ENCODE measurements at places on chromosomes 4 and X.

GRCh38 chr4:98148856-98149255 is 5.6 kb upstream of the STPG2 start:
- no peak for ATAC-seq

DNA sequence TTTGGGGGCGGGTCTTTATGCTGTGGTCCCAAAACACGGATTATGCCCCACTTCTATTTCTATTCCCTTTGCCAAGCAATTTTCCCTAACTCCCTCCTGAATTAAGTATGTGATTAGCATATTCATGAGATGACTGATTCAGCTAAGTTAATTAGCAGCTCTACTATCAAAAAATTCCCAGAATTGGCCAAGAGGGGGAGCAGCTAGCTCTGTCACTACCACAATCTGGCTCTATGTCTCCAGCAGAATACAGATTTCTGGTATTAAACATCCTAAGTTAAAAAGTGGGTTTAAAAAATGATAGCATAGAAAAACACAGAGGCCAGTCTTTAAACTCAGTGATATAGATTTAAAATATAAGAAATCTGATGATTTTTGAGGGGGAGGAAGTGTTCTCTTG is 80.3 kb downstream of the GPC4 start:
- ATAC-seq, result no peak

DNA sequence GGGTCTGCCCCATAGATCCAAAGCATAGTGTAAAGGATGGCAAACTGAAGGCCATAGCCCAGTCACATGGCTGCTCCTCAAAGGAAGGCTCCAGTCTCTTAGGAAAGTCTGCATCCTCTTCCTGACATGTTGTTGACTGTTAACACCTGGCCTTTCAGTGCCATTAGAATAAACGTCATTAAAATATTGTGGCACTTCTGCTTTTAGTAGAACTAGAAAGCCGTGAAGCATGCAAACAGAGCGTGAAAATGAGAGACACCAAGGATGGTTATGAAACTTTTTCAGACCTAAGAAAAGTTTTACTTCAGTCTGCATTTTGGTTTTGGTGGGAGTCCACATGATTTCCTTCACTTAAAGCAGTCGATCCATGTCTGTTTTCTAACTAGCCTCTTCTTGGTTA is 41.1 kb upstream of the AFF2 start:
- peak; percentile 89 for ATAC-seq

DNA sequence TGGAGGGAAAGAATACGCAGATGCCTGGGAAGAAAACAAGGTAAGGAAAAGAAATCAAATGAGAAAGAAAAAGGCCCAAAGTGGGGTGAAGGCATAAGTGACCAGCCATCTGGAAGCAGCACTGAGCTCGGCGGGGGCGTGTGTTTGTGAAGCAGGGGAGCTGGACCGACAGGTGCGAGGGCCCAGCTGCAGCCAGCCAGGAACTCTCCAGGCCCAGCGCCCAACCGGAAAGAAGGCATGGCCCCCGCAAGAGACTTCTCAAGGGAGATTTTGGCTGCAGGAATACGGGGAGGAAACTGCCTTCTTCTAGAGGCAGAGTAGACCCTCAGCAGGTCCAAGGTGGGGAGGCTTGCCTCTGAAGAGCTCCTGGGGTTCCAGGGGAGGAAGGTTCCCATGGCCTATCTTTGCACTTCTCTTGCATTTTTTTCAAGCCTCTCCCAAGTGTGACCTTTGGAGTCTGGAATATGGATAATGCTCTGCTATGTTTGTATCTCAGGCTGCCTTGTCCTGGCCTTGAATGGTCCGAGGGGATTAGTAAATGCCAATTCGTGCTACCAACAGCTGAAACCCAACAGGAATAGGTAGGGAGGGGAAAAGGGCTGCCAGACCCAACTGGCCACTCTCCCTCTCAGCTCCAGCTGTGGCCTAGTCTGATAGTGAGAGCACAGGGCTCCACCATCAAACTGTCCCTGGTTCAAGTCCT is 10.8 kb upstream of the CITED1 start:
- ATAC-seq, result no peak

DNA sequence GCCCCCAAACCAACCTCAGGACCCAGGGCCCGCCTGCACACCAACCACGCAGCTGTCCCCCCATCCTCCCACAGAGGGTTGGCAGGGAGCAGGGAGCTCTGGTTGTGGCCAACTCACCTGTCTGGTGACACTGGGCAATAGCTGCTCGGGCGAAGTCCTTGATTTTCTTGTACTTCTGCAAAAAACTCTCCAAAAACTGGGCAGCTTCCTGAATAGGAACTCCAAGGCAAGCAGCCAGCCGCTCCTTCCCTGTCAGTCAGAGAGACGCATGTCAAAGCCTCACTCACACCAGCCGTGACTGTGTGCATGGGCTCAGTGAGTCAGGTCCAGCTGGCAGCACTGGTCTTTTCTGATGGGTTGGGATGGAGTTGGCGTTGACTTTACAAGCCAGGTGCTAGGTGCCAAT is 26.4 kb downstream of the NAT8L start:
- ATAC-seq, result no peak

DNA sequence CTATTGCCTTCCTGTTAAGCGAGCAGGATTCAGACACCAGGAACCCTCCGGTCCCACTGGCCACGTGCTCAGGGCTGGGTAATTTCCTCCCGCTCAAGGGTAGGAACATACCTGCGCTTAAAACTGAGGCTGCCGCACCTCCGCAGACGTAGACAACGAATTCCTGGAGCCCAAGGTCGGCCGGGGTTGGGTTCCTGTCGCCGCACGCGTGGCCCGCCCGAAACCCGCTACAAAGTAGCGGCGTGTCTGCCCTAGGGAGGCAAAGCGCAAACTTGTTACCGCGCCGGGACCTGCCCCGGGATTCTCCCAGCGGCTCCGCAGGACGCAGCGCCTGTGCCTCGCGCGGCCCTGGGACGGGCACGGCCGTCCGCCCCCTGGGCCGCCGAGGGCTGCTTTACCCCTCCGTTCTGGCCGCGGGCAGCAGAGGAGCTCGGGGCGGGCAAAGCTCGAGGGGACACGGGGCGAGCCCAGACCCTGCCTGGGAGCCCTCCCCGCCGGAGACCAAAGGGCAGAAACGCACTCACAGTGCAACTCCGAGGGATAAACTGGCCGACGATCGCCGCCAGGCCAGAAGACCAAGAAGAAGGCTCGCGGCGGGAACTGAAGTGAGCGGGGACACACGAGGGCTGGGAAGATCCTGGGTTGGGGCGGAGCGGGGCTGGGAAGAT is at the start of gene ERVMER34-1:
ERVMER34-1 (minus strand) TSS at position 607 of the 668 bp plus-strand sequence. CDS start 5,905 bp downstream, outside the sequence.
- peak; percentile 41 for ATAC-seq

GRCh38 chr4:54784161-54784671 is 126.5 kb downstream of the KIT start:
- no peak for ATAC-seq

- ATAC-seq, result no peak
Measured at GRCh38 chrX:34332334-34332733, 200.2 kb upstream of the FAM47A start.

- ATAC-seq, result no peak
Measured at GRCh38 chr4:28357990-28358389, 1497.3 kb downstream of the STIM2 start.

DNA sequence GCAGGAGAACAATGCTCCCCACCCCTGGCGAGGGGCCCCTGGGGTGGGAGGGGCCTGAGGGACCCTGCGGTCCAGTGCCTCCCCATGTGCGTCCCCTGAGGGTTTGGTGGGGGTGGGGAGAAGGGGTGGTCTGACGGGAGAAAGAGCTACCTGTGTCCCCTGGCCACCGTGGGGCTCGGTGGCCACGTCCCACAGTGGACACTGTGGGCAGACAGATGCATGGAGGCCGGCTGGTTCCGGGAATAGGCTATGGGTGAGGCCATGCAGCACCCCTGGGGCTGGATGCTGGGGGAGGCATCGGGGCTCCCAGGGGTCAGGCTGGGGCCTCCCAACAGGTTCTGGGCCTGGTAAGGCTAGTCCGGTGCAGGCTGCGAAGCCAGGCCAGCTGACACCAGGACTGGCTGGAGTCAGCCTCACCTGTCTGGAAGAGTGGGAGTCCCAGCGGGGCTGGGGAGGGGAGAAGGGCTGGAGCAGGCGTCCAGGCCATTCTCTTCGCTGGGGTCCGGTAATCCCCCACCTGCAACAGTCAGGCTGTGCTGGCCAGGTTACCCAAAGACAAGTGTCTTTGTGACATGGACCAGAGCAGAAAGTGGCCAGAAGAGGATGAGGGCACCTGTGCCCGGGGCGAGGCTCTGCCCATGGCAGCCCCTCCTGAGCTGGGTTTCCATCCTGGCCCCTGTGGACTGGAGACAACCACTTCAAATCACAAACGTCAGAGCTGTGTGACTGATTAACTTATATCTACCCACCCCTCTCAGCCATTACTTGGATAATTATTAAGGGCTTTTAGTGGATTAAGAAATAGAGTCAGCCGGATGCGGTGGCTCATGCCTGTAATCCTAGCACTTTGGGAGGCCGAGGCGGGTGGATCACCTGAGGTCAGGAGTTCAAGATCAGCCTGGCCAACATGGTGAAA is 1.4 kb upstream of the FAM53A start:
- peak; percentile 14 for ATAC-seq

DNA sequence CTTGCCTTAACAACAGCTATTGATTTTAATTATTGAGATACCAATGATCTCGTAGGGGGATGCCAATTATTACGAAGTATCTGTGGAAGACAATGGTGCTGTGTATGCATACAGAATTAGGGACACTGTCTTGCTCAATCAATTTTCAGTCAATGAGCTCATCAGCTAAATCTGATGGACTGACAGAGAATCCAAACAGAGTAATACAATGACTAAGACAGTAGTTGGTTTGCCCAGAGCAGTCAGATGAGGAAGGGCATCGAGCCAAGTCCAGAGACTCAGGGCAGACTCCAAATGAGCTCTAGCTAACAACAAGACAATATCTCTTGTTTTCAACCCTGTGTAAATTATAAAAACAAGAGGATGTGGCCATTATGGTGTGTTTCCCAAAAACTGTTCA is 14.7 kb upstream of the GSX2 start:
- no peak for ATAC-seq

DNA sequence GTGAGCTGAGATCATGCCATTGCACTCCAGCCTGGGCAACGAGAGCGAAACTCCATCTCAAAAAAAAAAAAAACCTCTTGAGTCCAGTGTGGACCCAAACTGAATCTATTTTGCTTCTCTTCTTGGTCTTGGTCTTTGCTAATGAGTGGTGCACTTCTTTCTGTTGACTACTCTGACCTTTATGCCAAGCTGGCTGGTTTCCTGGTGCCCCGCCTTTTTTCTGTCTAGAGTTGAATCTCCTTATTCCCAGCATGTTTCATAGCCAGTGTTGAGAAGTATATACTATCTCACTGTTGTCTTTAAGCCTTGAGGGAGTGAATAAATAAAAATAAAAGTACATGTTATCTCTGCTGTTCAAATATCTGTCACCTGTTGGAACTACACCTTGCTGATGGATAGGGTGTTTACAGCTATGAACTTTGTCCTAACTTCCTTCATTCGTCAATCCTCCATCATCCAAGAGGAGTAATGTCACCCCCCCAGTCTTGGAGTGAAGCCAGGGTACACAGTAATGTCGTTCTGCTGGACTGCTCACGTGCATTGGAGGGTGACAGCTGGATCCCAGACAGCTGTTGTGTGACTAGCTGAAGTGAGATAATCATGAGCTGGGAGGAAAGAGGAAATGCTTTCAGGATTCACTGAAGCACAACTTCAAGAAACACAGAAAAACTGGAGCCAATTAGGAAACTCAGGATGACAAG is 99.3 kb upstream of the PRKG2 start:
- ATAC-seq, result no peak

- ATAC-seq, result no peak
Measured at GRCh38 chr4:139633661-139634060, 32.0 kb upstream of the MGST2 start.

Data from stimulated activated memory B cell treated with anti-CD40 and anti-IgM and Interleukin-4, amounts not matched to agents 10 μg/mL and 1 μg/mL and 100 μg/mL, for 72 hours (primary cell).